ENCODE measurements at places on chromosomes 3 and 15. TPM values are rescaled to one million over a fixed set of nuclear protein-coding genes. Genes with fewer than 3 reads are reported as not detected.

- no peaks in the 10 kb centered on the region for H3K36me3 ChIP-seq
- no peaks in the 10 kb centered on the region for H3K27me3 ChIP-seq
- H3K4me3 ChIP-seq = no peak overlapping the region
- H3K4me1 ChIP-seq = no peaks in the 10 kb centered on the region
- no peak for DNase-seq
These were observed 24.5 kb downstream of the PDE8A start for GRCh38 chr15:85006201-85006600.

DNA sequence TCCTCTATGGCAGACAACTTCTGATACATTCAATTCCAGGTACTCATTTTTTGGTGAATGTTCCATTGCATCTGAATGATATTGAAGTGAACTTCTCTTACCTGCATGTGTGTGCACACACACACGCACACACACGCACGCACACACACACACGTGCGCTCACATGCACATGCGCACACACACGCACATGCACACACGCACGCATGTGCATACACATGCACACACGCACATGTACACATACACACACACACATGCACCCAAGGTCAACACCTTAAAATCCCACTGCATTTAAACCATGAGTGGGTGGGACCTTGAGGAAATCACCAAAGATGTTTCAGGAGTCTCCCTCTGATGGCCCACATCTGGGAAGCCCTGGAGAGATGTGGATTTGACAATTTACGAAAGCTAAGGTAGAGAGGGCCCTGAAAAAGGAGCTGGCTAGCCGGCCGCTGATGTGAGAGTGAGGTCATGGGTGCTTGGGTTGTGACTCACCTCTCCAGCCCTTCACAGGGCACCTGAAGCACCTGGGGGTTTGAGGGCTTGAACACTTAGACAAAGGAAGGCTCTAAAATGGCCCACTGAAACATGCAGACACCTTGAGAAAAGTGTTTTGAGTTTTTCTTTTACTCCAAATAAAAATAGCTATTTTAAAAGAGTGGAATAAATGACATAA lies 269.1 kb upstream of the LRRFIP2 start:
- H3K4me1 ChIP-seq = no peaks in the 10 kb centered on the region
- H3K27ac ChIP-seq = no peak overlapping the region
- H3K36me3 ChIP-seq = no peaks in the 10 kb centered on the region
- peaks cover 9% of the 10 kb centered on the region for H3K27me3 ChIP-seq
- no peak overlapping the region for H3K4me3 ChIP-seq

The DUOXA2 gene
- polyA plus RNA-seq = not detected

- no peak overlapping the region for H3K27ac ChIP-seq
- DNase-seq = no peak
- H3K36me3 ChIP-seq = no peaks in the 10 kb centered on the region
- no peaks in the 10 kb centered on the region for H3K4me1 ChIP-seq
These were observed 208.4 kb upstream of the TRIM42 start for GRCh38 chr3:140469491-140469890.

All from keratinocyte (primary cell).